Activated CD8-positive, alpha-beta memory T cell treated with anti-CD3 and anti-CD28 coated beads, Interleukin-2, amount 10 ng/mL, durations not matched to agents 7 days and 5 days (primary cell): ENCODE measurements at places on chromosomes 2 and 18. TPM values are rescaled to one million over a fixed set of nuclear protein-coding genes. Genes with fewer than 3 reads are reported as not detected.
A peak's percentile ranks its signal among the peaks of the same experiment; 100 is the strongest.

The SATB2 gene
- total RNA-seq = 0.09 TPM

GRCh38 chr18:72063001-72063400, 481.1 kb downstream of the CBLN2 start:
- DNase-seq = no peak

- DNase-seq = peak; percentile 59
Measured at GRCh38 chr2:38806015-38806732, 28.2 kb downstream of the GEMIN6 start.

The TXNDC2 gene
- not detected for total RNA-seq

DNA sequence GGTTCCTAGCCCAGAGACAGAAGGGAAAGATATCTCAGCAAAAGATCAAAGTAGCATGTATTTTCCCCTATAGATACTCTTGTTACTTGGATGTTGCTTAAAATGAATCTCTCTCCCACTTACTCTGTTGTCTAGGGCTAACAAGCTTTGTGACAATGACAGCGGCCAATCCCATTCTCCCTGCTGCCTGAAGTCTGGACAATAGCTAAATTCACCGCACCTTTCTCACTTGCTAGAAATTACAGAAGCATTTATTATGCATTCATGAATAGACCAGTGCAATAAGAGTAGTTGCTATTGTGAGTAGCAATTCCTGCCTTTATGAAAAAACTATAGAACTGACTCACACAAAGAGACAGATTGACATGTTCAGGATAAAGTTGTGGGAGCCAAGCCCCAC, 42.2 kb upstream of the ZC3H15 start:
- DNase-seq = no peak

The ALK gene
- not detected for total RNA-seq

DNA sequence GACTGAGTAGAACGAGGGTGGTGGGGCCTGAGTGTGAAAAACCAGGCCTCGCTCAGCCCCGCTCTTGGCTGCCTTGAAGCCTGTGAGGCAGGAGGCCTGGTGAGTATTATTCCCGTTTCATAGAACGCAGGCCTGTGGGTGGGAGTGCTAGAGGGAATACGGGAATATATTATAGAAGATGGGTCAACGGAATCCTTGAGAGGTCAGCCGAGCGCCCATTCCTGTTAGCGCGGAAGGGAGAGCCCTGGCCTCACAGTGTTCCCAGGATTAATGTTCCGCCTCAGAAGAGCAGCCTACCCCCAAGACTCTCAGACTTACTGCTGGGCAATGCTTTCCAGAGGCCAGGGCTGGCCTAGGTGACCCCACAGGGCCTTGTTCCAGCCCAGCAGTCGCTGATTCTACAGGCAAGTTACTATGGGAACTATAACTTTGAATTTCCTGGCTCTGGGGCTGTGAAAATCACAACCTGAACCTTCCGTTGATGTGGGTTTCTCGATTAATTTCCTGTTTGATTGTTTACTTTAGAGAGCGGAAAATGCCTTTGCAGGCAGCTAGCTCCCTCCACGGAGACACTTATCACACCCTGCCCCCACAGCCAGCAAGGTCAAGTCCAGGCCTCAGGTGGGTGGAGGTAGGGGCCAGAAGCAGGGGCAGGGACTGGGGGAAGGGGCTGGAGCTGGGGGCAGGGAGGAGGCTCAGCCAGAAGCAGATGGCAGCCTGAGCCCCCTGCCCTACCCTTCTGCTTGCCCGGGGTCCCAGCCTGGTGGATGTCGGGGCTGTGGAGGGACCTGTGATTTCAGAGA, 108.3 kb downstream of the SMAD7 start:
- DNase-seq = peak; percentile 78

GRCh38 chr2:54966837-54967236, 83.4 kb downstream of the RTN4 start:
- no peak for DNase-seq

DNA sequence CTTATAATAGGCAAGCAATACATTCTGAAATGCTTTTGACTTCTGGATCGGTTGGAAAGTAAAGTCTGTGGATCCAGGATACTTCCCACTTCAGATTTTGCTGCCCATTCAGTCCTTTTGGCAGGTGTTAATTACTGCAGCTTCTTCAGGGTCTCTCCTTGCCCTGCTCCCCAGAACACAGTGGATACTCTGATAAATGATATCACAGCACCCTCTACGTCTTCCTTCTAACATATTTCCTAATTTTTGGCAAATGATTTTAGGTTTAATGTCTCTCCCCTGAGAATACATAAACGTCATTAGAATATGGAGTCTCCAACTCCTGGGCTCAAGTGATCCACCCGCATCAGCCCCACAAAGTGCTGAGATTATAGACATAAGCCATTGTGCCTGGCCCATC, 249.8 kb downstream of the NYAP2 start:
- no peak for DNase-seq

DNA sequence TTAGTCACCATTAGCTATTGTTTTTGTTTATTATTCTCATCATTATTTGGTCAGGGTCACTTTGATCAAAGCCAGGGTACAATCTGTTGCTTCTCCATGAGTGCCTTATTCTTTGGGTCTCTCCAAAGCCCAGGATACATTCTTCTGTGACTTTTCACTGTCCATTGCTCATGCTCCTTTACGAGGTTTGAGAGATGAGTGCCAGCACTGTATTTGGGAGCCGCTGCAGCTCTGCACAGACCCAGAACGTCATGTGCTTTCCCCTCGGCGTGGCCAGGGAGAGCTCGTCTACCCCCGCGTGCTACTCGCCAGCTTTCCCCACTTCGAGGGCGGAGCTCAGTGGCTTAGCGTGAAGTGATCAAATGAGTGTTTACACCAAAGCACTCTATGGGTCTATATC, 123.7 kb downstream of the COL6A3 start:
- DNase-seq = no peak

The D2HGDH gene
- 26.2 TPM for total RNA-seq

The BAZ2B gene
- 10.3 TPM for total RNA-seq

GRCh38 chr18:47492691-47493090, 241.2 kb upstream of the SKOR2 start:
- no peak for DNase-seq

GRCh38 chr2:15348045-15348444, 213.1 kb downstream of the NBAS start:
- DNase-seq = no peak

DNA sequence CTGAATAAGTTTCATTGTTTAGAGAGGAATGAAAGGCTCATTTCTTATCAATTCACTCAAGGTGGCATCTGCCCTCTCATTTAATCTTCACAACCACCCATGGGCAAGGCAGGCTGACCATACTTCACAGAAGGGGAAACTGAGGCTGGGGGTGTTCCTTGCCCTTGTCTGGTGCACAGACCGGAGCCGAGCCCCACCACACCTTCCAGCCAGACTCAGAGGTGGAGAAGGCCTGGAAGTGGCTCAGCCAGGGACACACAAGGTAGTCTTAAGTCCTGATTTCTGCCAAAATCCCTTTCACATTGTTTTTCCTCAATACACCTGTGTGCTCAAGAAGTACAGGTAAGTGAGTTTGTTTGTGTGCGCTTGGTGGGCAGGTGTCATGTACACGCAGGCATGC, 111.9 kb upstream of the TEX51 start:
- DNase-seq = no peak

- DNase-seq = no peak
Measured at GRCh38 chr2:229267080-229267479, 4.0 kb downstream of the PID1 start.

The CNGA3 gene
- not detected for total RNA-seq

DNA sequence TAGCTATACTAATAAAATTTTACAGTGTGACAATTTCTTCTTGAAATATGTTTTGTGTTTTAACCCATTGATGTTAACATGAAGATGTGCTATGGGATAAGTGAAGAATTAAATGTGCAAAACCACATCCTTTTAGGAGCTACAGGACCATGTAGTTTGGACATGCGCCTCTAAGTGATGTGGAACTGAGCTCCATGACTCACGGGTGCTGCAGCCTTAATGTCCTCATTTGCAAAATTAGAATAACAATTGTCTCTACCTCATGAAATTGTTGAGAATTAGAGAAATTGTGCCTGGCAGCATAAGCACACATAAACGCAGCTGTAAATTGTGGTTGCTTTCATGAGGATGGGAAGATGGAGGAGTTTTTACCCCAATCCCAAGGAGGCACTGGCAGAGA, 31.6 kb upstream of the TPO start:
- DNase-seq = no peak

DNA sequence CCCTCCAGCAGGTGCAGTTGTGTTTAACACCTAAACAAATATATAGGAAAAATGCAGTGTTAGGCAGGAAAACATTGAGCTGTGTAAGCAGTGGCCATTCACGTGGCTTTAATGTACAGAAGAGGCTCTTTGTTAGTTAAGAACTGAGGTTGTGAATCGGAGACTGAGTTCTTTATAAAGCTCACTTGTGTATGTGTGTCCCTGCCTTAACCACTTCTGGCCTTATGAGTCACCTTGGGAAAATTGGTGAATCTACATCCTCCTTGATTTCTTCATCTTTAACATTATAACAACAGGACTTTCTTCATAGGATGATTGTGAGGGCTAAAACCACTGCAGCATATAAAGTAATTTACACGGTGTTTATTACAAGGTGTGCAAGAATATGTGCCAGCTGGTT, 188.4 kb upstream of the TPO start:
- DNase-seq = no peak

- no peak for DNase-seq
Measured at GRCh38 chr2:79824086-79824786, 311.4 kb downstream of the CTNNA2 start.

DNA sequence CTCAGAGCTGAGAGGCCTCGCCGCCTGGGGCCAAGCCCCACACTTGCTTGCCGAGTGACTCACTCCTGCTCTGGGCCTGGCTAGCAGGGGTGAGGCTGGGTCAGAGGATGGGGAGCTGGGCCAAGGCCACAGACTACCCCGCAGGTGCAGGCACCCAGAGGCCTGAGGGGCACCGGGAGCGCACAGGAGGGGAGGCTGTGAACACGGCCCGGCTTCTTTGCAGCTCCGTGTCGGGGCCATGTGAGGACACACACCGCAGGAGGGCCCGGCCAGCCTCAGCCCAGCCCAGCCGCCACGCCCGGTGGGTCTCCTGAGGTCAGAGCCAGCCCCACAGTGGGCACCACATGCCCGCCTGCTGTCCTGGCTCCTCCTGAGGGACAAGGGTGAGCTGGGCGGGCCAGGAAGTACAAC, 8.4 kb downstream of the GPC1 start:
- no peak for DNase-seq

The TRIM43 gene
- total RNA-seq = 0.23 TPM

The ZNF236 gene
- total RNA-seq = 22.9 TPM

- DNase-seq = no peak
Measured at GRCh38 chr2:127146820-127147502, 40.0 kb upstream of the BIN1 start.

DNA sequence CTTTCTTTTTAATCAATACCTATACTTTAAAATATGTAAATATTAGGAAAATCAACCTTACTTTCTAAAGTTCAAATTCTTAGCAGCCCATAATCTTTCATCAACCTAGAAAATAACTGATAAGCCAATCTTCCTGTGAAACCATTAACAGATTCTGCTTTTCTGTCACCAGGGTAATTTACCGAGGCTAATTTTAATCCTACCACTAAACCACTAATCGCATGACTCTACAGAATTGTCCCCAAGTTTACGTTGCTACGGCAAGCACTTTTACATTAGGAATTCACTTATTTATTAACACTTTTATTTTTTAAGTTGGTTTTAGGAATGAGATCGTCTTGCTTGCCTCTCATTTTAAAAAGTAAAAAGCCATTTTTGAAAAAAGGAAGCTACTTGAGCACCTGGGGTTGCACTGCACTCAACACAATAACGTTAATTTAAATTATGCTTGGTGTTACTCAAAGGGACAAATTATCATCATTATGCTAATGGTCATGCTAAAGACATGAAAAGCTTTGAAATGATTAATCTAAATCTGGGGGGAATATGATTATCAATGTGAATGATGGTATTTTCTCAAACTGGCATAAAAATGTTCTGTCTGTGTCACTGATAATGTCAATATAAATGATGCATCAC, 10.2 kb downstream of the ZNF516 start:
- DNase-seq = no peak

- no peak for DNase-seq
Measured at GRCh38 chr2:204696124-204696523, 150.8 kb downstream of the PARD3B start.

The TRIM54 gene
- total RNA-seq = 0.28 TPM

The GYPC gene
- 87.6 TPM for total RNA-seq

- DNase-seq = no peak
Measured at GRCh38 chr2:33168425-33168824, 221.7 kb downstream of the LTBP1 start.

The AUP1 gene
- 158 TPM for total RNA-seq

The ANKRD30B gene
- total RNA-seq = not detected

- peak; percentile 48 for DNase-seq
Measured at GRCh38 chr2:120552800-120553481, 182.7 kb upstream of the GLI2 start.

- DNase-seq = peak; percentile 95
Measured at GRCh38 chr2:68726608-68727367, 7.8 kb upstream of the ARHGAP25 start.

- no peak for DNase-seq
Measured at GRCh38 chr2:9308186-9308955, 101.8 kb downstream of the ASAP2 start.

GRCh38 chr2:9824956-9825720, 18.1 kb upstream of the TAF1B start:
- no peak for DNase-seq

DNA sequence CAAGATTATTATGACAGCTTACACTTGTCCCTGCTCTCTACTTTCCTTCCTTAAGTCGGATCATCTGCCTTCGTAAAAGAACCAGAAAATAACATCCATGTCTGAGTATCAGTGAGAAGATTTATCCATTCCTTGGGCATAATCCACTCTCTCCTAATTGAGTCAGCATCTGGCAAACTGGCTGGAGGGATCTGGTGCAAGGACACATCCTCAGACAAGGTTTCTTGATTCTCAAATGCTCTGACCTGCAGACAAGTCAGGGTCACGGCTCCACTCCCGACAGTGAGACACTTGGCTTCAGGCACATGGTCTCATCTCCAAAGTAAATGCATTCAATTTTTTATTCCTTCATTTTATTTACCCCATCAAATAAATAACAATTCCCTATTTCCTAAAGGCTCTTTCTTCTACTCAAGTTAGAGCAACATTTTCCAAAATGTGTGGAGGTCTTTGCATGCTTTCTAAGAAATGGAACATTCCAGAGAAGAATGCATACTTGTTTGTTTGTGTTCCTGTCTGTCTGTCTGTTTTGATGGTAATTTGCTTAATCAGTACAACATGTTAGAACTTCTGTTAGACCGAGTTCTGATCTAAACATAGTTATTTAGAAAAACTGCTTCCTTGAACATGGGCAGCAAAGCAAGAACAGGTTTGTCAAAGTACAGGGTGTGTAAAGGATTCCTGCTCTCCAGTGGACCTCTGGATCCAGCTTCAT, 246.9 kb downstream of the IRS1 start:
- no peak for DNase-seq

- no peak for DNase-seq
Measured at GRCh38 chr2:29259221-29259620, 144.0 kb downstream of the CLIP4 start.

- no peak for DNase-seq
Measured at GRCh38 chr2:23312996-23313606, 71.9 kb upstream of the KLHL29 start.

The PDE11A gene
- not detected for total RNA-seq
